ENCODE measurements at places on chromosomes 16 and 17.

DNA sequence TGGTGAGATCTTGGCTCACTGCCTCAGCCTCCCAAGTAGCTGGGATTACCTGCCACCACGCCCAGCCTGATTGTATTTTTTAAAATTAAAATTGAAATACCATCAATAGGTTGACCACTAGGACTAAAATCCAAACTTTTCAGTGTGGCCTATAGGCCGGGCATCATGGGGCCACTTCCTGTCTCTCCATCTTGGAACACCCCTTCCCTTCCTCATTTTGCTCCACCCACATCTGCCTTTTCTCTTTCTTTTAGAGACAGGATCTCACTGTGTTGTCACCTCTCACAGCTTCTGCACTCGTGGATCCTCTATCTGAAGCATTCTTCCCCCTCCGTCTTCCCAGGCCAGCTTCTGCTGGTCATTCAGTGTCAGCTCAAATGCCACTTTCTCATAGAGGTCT, 57.0 kb downstream of the BMERB1 start:
- DNase-seq: no peak

DNA sequence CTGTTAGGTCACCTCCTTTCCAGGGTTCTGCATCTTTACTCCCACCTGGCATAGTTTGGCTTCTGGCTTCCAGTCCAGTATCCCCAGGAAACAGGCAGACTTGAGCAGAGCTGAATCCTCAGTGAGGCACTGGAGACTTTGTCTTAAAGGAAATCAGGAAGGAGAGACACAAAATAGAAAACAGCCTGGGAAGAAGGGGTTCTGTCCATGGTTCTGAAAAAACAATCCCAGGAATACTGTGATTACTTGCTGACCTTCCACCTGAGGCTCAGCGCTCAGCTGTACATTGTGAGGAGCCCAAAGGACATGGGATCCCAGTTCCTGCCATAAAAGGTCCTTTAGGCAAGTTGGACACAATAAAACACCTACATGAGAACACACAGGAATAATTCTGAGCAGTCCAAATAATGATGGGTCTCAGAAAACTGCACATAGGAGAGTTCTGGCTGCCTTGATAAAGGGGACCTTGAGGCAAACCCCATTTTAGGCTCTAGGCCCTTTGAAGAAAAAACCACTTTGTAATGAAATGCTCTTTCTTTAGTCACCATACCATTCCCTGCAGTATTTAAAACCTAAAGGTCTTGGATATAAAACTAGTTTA, 81.4 kb upstream of the CRHR1 start:
- no peak for DNase-seq

DNA sequence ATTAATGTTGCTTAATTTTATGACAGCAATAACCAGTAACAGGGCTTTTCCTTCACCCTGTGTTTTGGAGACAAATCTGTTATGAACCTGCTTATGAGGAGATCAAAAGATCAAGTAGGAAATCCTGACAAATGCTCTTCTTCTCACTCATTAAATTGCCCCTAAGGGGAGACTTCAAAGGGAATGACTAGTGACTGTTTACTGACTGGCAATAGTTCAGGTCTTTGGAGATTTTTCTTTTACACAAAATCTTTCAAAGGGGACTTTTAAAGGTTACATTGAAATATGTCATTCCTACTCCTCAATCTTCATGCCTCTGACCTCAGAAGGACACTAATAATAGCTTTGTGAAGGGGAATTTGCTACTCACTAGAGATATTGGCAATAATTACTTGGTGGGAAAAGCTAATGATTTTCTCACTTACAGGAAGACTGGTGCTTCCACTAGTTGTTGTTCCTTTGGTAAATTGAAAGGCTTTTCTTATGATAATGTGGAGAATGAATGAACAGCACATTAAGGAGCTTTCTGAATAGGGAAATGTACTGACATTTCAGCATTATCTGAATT, 292.9 kb upstream of the CA10 start:
- DNase-seq: no peak

DNA sequence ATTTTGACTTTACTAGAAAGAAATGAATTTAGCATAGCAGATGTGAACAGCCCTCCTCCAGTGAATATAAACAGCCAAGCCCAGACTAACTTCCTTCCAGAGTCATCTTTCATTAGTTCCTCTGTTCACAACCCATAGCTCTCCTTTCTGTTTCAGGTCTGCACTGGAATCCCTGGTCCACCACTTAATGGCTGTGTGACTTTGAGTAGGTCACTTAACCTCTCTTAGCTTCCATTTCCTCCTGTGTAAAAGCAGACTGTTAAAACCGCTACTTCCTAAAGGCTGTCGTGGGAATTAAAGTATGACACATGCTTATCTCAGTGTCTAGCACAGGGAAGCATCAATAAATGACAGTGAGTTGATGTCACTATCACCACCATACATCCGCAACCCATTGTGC, 7.5 kb downstream of the SLC6A4 start:
- DNase-seq: no peak

DNA sequence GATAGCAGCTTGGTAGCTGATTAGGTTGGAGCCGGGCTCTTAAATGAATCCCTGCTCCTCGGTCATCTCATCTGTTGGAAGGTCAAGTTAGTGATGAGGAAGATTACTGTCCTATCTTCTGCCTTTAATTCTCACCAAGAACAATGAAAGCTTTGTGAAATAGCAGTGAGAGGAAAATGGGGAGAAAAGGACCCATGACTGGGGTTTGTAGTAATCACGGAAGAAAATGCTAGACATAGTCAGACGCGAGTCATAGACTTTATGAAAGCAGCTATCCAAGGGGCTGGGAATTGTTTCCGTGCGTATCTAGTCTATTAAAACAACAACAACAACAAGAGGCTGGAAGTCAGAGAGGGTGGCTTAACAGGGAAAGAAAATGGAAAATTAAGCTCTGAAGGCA, 18.3 kb downstream of the PIK3R5 start:
- no peak for DNase-seq

DNA sequence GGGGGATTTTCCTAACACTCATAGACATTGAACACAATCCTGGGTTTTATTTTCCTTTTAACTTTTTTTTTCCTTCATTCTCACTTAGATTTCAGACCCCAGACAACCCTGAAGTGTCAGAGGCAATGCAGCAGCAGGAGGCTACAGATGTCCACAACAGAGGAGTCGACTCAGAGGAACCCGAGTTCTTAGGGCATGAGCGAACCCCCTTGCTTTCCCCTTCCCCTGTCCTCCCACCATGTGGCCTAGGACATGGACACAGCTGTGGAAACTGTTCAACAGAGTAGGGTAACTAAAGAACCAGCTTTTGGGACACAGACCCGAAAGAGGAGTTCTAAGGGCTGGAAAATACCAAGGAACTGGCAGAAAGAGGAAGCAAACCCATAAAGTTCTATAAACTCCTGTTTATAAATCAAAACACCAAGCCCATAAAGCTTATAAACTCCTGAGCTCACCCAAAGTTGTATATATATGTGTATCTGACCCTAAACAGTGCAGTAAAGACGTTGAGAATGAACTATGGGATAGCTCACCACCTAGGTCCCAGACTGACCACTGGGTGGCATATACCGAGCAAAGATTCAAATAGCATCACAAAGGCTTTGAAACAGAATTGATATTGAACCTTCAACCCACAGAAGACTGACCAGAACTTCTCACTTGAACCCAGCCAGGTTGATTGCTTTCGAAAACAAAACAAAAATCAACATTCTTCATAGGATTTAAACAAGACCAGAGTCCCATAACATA, 33.9 kb downstream of the CMTM4 start:
- DNase-seq: no peak

GRCh38 chr17:74051348-74051747, 152.1 kb upstream of the RPL38 start:
- no peak for DNase-seq

DNA sequence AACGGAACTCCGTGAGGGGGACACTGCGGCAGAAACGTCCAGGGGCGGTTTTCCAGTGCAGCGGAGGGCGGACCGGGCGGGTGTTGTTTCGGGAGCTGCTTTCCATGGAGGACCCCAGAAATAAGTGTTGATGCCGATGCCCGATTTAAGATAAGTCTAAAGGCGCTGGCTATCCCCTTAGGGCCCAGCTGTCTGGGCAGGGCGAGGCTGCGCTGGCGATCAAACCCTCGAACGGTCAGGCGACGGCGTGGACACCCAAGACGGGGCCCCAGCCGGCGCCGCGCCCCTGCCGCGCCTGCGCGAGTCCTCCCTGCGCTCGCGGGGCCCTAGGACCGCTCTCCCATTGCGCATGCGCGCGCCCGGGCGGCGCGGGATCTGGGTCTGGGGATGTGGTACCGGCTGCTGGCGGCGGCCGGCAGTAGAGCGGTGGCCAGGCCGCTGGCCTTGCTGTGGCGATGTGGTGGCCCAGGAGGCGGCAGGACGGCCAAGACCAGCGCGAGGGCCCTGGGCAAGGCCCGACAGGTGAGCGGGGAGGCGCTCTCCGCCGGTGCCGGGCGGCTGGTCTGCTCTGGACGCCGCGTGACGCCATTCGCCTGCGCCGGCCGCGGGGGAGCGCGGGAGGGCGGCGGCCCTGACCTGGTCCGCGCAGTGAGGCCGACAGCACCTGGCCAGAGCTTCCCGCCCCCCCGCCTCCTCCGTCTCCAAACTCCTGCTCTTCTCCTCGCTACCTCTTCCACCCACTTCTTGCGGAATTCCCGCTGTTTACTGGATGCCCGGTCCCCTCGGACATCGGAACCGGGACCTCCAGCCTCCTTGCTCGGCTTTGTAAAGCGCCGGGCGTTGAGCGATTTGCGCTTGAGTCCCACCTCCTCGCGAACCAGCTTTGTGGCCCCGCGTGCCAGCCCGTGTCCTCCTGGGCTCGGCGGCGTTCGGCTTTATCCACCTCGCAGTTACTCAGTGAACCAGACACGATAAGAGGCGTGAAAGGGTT, 24.0 kb downstream of the DEF8 start:
- peak; percentile 92 for DNase-seq

- no peak for DNase-seq
Measured at GRCh38 chr16:14302399-14303181, 231.5 kb downstream of the MRTFB start.

GRCh38 chr17:45382226-45382625, 50.4 kb downstream of the ARHGAP27 start:
- no peak for DNase-seq

GRCh38 chr16:27221576-27222248, 18.4 kb downstream of the KDM8 start:
- DNase-seq: no peak

DNA sequence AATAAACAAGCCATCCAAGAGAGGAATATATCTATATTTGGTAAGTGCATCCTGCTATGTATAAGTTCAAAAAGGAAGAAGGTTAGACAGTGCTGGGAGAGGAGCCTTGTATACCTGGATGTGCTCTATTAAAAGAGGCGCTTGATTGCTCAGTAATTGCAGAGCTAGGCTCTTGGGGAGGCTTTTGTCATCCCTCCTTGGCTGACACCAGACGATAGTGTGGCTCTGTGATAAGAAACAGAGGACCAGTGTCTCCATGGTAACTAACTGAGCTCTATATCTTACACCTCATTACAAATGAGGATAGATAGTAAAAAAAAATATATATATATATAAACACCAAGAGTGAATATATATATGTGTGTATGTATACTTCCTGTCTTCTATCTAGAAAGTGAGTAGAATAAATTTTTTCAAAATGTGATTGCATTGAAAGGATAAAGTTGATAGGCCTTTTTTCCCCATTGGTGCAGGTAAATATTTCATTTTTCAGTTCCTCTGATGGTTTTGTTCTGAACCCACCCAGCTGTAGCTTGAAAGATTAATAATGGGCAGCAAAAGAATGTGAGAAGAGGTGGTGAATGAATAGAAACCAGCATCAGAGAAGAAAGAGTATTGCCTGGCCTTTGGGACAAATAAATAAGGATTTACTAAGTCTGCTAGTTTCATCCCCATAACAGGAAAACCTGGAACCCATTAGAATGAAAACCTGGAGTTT, 303.7 kb downstream of the ZFHX3 start:
- no peak for DNase-seq

DNA sequence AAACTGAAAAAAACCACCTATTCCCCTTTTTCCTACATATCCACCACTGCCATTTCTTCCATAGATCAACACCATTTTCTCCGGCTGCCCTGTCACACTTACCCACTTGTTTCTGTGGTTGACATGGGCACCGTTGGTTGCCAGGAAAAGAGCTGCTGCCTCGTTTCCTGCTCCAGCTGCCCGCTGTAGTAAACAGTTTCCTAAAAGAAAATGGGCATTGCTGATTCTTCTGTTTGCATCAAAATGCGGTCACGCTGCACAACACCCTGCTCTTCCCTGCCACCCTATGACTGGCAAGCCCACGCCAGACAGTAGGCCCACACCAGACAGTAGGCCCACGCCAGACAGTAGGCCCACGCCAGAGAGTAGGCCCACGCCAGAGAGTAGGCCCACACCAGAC, 46.3 kb downstream of the CYB5D2 start:
- no peak for DNase-seq

GRCh38 chr16:84753412-84754326, 53.9 kb downstream of the USP10 start:
- DNase-seq: peak; percentile 11

Data from activated naive CD8-positive, alpha-beta T cell treated with anti-CD3 and anti-CD28 coated beads, Interleukin-2, amount 50 U/mL, for 24 hours (primary cell).